Fibroblast of the aortic adventitia (primary cell): ENCODE measurements at places on chromosomes 3 and 15.

GRCh38 chr3:15017191-15017590, 47.9 kb downstream of the MRPS25 start:
- DNase-seq = no peak

DNA sequence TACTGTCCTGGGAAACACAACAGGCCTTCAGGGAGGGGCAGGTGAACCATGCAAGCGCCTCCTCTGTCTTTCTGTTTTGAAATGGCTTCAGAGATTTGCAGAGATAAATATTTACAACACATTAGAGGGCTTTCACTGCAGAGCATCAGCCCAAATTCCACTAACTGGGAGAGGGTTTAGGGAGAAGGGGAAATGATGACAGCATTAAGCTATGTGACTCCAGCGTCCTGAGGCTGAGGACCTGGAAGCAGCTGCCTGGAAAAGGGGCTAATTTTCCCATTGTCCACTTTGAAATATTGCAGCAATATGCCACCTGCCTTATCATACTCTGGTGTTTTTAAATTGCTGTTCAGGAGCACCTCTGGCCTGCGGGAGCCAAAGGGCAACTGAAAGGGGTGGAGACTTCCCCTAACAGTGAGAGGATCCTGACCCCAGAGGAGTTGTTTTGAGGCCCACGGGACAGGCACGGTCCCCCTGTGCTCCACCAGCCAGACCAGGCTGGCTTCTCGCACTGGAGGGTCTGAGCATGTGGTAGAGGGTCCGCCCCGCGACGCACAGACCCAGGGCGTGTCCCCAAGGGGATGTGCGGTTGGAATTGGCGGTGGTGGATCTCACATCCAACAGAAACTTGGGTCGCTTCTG, 110.6 kb downstream of the XXYLT1 start:
- peak; percentile 77 for DNase-seq

DNA sequence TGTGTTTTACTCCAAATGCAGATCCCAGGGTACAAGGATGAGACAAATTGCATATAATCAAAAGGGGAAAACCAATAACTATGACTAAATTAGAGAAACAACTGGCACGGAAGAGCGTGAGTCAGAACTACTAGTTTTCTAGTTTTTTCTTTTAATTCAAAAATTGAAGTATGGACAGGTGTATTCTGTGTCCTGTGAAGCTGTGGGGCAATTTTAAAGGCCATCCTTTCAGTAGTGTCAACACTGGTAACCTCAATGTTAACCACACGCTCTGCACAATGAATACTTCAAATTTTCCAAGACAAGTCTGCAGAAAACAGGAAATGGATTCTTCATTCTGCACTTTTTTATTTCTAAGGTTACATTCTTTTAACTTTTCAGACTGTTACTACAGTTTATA, 32.5 kb upstream of the GOLGA8A start:
- no peak for DNase-seq

- no peak for DNase-seq
Measured at GRCh38 chr3:185648396-185648795, 62.3 kb downstream of the SENP2 start.

DNA sequence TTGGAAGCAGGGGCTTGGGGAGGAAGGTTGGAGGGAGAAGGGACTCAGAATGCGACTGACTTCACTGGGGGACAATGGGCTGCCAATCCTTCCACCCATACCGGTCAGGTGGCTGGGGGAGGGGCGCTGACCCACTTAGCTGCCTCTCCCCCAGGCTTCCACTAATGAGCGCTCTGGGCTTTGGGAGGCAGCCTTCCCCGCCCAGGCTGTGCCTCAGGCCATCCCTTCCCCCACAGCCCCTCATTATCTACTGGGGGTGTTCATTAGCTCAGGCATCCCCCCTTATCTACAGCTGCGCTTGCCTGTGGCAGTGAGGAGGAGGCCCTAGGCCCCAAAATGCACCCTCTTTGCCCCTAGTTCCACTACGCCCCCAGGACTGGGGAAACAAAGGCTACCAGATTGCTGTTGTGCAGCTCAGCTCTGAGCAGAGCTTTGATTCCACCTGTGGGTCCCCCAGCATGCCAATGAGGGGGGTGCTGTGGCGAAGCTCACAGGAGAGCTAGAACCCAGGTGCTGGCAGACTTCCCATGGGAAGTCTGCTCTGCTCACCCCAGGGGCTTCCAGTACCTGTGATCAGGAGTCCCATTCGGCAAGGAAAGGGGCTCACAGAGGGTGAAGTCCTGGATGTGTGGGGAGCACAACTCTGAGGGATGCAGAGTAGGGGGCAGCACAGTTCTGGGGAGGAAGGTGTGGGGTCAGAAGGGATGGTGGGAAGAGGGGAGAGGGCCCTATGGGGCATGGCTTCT, 29.4 kb upstream of the SEMA3F start:
- no peak for DNase-seq

- DNase-seq = no peak
Measured at GRCh38 chr3:45434996-45435395, 46.6 kb downstream of the LARS2 start.

- DNase-seq = no peak
Measured at GRCh38 chr15:78208341-78208844, 26.0 kb downstream of the ACSBG1 start.

- no peak for DNase-seq
Measured at GRCh38 chr15:70086636-70087035, 11.1 kb downstream of the TLE3 start.

- no peak for DNase-seq
Measured at GRCh38 chr3:4750306-4750968, 228.8 kb upstream of the BHLHE40 start.

DNA sequence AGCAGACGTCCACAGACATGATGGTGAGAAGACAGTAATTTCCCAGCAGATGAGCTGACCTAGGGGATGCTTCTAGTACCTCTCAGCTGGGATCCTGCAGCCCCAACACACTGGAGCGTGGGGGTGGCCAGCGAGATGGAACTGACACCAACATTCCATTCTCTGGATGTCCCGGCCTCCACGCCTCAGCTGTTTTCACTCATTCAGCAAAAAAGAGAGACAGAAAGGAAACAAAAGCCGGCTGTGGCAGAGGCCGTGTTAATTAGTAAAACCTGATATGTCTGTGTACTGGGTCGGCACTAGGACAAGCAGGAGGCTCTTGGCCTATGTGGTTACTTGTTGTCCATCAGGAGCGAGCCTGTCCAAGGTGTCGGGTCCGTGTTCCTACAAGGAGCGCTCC, 82.6 kb upstream of the MYZAP start:
- no peak for DNase-seq

DNA sequence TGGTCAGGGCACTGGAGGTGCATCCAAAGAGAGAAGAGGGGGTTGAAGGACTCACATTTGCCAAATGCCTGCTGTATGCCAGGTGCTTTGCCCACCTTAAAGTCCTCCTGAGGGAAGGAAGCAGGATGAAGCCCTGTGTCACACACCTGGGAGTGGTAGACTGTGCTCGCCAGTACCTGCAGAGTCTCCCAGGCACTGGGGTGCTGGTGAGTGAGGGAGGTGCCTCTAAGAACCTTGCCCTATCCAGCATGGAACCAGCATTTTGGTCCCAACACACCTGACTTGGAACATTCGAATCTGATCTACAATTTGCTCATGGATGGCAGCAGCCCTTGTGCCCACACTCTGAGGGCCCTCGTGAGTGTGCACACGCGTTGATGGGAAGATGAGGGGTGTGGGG, 76.7 kb downstream of the SEC22A start:
- DNase-seq = no peak

GRCh38 chr15:92800013-92800412, 100.1 kb upstream of the CHD2 start:
- no peak for DNase-seq

DNA sequence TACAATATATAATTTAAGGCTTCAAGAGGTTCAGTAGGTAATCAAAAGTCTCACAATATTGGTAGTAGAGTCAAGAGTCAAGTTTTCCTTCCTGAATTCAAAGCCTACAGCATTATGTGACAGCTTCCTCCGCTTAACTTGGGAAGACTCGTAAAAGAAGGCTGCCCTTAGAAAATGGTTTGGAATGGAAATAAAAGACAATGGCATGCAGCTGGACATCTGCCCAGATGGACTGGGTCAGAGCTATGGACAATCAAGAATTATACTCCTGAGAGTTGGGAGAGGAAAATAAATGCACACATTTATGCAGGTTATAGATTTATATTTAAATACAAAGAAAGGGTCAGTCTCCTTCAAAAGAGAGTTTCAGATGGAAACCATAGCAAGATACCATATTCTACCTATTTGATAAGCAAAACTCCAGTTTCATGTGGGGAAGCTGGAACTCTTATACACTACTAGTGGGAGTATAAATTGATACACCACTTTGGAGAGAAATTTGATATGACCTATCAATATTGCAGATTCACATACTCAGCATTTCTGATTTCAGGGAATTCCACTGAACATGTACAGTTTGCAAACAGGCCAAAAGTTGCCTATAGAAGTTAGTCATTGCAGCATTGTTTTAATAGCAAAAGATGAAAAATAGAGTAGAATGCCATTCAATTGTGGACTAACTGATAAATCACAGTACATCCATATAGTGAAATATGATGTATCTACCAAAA, 6.1 kb downstream of the CRYBG3 start:
- DNase-seq = peak; percentile 31

GRCh38 chr3:33091746-33092145, 5.2 kb downstream of the GLB1 start:
- no peak for DNase-seq

DNA sequence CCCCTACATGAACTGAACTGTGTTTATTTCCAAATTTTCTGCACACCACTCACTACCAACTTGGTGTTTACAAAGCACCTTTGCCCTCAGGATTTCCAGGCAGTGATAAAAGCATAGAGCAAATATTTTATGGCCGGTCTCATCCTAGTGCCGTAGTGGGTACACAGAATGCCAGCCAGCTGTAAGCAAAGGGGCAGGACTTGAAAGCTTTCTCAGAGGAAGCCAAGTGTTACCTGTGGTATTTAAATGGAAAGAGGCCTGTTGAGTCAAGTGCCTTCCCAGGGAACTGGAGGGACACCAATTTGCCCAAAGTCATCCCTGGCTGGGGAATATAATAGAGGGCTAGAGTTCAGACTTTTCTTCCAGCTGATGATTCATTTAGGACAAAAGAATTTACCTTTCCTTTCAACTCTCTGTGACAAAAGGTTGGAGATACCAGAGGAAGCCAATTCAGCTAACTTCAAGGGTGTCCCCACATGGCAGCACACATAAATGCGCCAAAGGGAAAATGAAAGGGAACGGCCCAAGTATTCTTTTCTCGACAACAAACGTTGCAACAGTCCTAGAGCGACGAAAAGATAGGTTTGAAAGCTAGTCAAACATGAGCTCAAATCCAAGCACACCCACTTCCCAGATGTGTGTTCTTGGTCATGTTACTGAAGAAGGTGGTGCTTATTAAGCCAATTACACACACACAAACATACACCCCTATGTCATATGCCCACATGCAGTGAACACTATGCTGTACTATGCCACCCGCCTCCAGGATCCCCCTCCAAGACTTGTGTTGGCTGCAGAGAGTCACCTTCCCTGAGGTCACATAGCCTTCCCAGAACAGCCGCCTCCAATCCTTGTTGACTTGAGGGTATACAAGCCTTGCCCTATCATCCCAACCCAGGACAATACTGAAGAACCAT, 27.7 kb downstream of the MAGI1 start:
- DNase-seq = no peak

GRCh38 chr3:124584245-124584551, 146.1 kb upstream of the UMPS start:
- no peak for DNase-seq

- no peak for DNase-seq
Measured at GRCh38 chr3:3881050-3881449, 81.8 kb downstream of the LRRN1 start.

DNA sequence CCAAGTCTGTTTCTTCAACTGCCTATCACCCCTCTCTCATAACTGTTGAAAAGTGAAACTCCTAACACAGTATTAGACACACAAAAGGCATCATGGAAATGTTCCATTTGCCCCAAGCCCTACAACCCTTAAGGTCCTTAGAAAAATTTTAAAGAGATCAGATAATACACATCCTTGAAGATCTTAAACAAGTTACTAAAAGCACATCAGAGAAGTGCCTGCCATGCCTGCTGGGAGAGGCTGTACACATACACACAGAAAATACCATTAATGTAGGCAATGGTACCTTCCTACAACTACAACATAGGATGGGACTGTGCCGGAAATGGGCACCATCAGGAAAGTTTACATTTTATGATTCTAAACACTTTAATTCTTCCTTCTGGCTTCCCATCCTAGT, 3.3 kb downstream of the ADAM10 start:
- DNase-seq = no peak

GRCh38 chr3:72576563-72576962, 271.7 kb downstream of the SHQ1 start:
- DNase-seq = no peak

- DNase-seq = peak; percentile 79
Measured at GRCh38 chr3:186901135-186901734, 29.1 kb upstream of the ST6GAL1 start.

DNA sequence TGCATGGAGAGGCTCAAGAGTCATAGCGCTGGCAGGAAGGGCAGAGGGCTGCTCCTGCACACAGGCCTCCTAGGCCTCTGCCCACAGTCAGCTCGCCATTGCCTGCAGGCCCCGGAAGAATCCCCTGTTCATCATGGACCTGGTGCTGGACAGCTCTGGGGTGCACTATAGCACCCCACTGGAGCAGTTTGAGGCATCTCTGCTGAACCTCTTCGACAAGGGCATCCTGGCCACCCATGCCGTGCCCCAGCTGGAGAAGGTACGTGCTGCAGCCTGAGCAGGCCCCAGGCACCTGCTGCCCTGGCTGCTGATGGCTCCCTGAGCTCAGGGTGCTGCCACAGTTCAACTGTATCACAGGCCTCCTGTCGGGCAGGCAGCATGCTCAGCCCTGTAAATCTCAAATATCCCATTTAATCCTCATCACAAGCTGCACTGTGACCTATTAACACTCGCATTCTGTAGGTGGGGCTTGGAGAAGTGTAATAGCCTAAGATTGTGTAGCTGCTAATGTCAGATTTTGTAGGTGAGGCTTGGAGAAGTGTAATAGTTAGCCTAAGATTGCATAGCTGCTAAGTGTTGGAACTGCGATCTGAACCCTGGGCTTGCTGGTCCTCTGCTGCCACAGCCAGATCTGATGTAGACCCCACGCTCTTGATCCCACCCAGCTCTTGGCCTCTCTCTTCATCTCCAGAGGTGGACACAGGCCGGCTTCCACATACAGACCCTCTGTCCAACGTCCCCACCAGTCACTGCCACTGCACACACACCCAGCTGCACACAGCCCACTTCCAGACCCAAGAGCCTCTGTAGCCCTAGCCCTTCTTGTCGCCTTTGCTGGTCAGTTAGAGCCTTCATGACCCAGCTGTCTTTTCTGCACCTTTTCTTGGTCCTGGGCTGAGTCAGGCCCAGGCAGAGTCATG, 31.9 kb downstream of the DNAH1 start:
- DNase-seq = no peak
